ELF-1 (cell line): ENCODE measurements at places on chromosomes 3 and 15.
A peak's percentile ranks its signal among the peaks of the same experiment; 100 is the strongest.

DNA sequence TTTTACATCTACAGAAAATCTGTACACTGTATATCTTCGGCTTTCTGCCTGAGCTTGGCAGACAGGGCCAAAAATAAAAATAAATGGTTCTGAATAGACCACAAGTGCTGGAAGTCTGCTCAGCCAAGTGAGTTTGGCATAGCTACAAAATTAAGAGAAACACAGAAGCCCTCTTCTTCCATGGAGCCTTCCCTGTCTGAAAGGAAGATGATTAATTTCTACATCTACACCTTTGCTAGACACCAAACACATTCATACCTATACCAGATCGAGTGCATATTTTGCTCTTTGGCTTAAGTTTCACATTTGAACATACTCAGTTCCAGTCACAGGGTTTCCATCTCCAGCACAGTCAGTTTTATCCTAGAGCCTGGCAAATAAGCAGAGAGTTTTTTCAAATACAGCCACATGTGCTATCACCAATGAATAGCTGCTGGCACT, 224.6 kb downstream of the GREM1 start:
- no peak for DNase-seq

- peak; percentile 41 for DNase-seq
Measured at GRCh38 chr3:168048414-168049330, 47.1 kb downstream of the GOLIM4 start.

DNA sequence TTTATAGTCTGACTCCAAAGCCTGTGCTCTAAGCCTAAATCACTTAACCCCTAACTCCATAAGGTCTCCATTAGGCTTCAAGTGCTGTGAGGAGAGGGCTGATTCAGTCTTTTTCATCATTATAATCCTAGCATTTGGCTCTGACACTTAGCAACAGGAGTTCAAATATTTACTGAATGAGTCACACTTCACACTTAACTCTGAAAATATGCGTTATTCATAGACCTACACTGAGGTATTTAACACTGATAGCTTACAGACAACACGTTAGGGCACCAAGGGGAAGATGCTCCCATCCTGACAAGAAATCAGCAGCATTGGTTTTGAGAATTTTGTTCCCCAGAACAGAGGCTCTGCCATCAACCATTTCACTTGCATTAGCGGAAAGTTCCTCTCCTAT, 53.5 kb downstream of the MSL2 start:
- no peak for DNase-seq

DNA sequence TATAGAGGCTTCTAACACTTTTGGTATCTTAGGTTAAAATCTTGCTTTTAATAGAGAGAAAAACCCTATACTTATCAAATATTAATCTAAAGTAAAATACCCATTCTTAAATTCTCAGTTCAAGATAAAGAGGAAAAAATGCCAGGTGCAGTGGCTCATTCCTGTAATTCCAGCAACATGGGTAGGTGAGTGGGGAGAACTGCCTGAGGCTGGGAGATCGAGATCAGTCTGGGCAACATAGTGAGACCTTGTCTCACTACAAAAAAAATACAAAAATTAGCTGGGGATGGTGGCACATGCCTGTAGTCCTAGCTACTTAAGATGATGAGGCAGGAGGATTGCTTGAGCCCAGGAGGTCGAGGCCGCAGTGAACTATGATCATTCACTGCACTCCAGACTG, 135.8 kb downstream of the CLASP2 start:
- peak; percentile 31 for DNase-seq

GRCh38 chr3:94928921-94929320, 866.1 kb downstream of the NSUN3 start:
- no peak for DNase-seq

DNA sequence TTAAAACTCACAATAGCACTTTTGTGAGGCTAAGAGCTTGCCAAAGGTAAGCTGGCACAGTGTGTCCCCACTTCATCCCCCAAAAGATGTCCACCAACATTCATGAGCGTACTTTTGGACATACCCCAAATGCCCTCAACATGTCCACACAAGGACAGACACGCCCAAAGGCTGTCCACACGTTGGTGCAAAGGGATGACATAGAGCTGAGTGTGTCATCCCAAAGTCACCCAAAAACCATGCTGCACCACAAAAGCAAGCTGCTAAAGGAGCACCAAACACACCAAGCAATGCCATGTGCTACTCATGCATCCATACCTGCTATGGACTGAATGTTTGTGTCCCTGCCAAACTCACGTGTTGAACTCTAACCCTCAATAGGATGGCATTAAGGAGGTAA, 57.9 kb downstream of the KLF13 start:
- no peak for DNase-seq

GRCh38 chr15:54829821-54830220, 366.9 kb downstream of the RSL24D1 start:
- DNase-seq: no peak

DNA sequence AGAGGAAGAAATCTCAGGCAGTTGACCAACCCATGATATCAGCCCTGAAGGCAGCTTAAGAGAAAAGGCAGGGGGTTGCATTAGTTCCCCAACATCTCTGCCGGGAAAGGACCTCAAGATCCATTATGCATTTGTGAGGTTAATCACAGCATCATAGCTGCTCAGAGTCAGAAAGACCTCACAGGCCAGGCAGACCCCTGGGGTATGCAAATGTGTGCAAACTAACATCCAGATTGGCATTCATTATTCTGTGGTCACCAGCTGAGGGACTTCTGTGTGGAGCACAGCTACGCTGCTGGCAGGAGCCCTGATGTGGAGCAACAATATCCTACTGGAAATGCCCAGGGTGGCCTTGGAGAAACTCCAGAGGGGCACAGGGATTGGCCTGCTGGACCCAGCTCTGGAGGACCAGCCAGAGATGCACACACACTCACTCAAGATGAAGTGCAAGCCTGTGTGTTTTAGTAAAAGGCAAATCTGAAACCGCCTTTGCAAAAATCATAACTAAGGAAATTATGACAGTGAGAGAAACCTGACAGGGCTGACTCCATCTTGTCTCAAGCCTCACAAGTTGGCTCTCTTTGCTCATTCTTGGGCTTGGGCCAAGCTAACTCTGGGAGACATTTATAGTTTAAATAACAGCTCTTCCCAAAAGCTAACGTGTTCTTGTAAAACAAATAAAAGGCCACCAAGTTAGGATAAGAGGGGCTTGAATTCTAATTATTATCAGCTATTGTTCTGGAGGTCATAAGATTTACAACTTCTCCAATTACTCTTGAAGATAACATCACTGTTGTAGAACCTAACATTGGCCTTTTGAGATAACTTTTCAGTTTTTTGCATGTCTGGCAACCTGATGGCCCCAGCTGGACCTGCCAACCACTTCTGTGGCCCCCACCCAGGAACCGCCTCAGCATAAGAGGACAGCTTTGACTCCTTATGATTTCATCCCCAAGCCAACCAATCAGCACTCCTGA, 257.1 kb downstream of the UACA start:
- peak; percentile 49 for DNase-seq
